ENCODE measurements at places on chromosomes 7 and 10. TPM values are rescaled to one million over a fixed set of nuclear protein-coding genes. Genes with fewer than 3 reads are reported as not detected.
A peak's percentile ranks its signal among the peaks of the same experiment; 100 is the strongest.

UCN3 gene
- polyA plus RNA-seq = not detected

PNLIPRP1 gene
- not detected for polyA plus RNA-seq

RASA4B gene
- 9.5 TPM for polyA plus RNA-seq

DNA sequence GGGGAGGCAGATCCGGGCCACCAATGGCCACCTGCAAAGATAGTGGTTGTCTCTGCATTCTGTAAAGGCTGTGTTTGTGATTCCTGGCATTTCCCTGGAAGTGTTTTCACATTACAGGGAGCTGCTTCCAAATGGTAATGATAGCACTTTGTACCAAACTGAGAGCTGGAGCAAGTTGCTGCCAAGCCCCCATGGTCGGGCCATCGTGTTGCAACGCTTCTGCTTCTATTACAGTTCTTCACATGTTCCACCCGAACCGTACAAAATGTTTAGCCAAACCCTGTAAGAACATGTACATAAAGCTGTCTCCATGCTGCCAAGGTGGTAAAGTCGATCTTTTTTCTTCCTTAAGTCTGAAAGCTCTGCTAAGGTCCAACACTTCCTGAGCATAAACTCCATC is 397.7 kb upstream of the NFE2L3 start:
- DNase-seq = no peak

DNA sequence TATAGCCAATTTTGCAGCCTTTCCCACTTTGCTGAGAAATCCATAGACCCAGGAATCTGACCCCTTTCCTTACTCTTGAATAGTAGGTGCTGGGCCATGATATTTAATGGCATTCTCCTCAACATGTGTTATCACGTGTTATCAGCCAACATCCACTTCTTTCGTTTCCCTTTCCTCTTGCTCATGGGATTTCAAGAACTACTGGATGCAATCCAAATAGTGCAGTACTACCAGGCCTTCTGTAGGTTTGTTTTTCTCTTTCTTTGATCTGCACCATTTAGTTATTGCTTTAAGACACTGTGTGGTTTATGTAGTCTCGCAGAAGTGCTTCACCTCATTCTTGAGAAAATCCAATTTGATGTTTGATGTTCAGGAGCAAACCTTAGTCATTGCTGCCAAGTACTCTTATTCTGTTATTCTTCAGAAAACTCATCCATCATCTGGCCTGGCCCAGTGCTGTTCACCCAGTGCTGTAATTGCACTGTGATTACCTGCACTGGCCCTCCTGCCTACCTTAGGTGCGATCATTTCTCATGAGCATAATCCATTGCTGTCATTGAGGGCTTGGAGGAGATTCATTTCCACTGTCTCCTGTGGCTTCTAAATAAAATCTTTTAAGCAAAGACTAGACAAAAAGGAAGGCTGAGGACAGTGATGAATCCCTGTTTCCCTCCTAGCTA is 315.3 kb downstream of the BMPER start:
- no peak for DNase-seq

GRCh38 chr7:88141953-88142352 is 77.9 kb downstream of the SRI start:
- no peak for DNase-seq

GPR15LG gene
- not detected for polyA plus RNA-seq

GRCh38 chr10:86393362-86393761 is 26.8 kb upstream of the GRID1 start:
- DNase-seq = no peak

GRCh38 chr10:89853781-89854191 is 152.4 kb downstream of the KIF20B start:
- no peak for DNase-seq

DNA sequence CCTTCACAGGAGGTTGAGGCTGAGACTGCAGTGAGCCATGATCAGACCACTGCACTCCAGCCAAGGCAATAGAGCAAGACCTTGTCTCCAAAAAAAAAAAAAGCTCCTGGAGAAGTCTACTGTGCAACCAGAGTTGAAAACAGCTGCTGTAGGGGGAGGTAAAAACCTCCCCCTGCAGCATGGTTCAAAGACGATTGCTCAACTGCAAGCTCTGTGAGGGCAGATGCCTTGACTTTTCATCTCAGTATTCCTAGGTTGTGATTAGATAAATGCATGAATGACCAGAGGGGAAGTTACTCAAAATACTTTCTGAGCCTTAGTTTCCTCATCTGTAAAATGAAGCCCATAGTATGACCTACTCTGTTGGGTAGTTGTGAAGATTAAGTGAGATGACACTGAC is 25.0 kb upstream of the PPA1 start:
- no peak for DNase-seq

PDZD7 gene
- 0.53 TPM for polyA plus RNA-seq

DNA sequence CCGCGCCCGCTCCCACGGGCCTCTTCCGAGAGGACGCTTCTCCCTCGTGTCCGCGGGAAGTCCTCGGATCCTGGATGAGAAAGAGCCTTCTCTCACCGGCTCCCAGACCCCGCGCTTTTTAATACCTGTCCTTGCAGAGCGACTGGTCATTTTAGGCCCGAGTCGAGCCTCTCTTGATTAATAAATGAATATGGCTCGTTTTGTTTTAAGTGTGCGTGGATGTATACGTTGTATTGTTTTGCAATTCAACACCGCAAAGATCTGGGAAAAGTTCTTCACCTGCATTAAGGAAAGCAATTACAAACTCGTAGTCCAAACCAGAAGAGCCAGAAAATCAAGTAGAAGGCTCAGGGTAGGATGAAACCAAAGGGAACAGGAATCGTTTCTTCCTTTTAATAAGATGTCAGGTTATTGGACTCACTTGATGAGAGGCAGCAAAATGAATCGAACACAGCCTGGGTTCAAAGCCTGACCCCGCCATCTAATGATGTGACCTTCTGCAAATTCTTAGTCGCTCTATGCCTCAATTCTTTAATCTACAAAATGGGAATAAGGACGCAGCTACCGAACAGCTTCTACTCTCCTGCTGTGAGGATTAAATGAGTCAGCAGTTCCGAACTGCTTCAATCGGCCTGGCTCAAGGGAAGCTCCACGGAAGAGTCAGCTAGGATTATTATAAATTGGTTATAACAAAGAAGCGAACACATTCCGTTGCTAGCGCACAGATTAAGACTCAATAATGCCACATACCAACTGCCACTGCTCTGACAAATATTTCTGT is 277.8 kb upstream of the NEBL start:
- no peak for DNase-seq

GRCh38 chr7:29894256-29894655 is 87.9 kb downstream of the WIPF3 start:
- DNase-seq = no peak

CRPPA gene
- 0.39 TPM for polyA plus RNA-seq

DPP6 gene
- polyA plus RNA-seq = not detected

GRCh38 chr7:54664235-54665228 is 94.5 kb downstream of the SEC61G start:
- DNase-seq = no peak

DNA sequence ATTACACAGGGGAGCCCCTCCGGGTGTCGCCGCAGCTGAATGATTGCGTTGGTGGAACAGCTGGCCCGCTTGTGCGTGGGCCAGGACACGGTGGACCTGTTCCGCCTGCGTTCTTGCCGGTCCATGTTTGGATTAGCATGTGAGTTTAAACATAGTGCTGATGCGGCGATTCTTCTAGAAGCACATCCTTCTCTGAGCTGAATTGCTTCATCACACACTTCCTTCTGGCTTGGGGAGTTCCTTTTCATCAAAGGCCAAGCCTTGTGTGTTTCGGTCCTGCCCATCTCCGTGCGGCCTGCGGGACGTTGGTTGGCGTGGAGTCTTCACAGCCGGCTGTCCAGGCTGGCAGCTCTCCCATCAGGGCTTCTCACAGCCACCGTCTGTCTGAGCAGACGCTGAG is 45.5 kb upstream of the SLC29A4 start:
- peak; percentile 26 for DNase-seq

DNA sequence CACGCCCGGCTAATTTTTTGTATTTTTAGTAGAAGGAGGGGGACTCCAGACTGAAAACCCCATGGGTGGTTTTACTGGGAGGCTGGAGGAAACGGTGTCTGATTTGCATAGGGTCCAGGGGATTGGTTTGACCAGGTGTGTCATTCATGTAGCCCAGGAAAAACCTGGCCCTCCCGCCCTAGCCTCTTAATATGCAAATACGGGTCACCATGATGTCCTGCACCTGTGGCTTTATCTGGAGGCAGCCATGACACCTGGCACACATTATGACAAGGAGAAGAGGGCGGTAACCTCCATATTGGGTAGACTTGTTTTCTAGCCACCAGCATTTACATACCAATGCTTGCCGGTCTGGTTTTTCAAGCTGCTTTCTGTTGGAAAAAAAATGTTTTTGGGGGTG is 68.0 kb downstream of the TRIL start:
- DNase-seq = no peak

DNA sequence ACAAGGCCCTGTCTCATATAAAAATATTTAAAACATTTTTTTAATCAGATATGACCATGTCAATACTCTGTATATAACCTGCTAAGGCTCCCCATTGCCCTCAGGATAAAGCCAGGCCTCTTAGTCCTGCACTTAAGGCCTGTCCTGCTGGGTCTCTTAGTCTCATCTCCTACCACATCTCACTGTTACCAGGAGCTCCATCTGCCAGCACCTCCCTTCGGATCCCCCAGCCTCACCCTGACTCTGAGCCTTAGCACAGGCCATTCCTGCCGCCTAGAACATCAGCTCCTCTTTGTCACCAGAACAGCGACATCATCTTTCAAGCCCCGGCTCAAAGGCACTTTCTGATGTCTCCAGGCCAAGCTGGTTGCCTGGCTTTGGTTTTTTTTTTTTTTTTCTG is 25.7 kb upstream of the GTF2IRD1 start:
- DNase-seq = no peak

Measured in BJ (cell line).